ENCODE measurements at places on chromosomes 16 and 17.

- no peak overlapping the region for H3K27ac ChIP-seq
- DNase-seq = no peak
- no peaks in the 10 kb centered on the region for H3K27me3 ChIP-seq
- no peaks in the 10 kb centered on the region for H3K36me3 ChIP-seq
- H3K4me3 ChIP-seq = no peak overlapping the region
These were observed 54.0 kb downstream of the MRM3 start for GRCh38 chr17:836151-836550.

- no peaks in the 10 kb centered on the region for H3K27me3 ChIP-seq
- H3K4me3 ChIP-seq = no peak overlapping the region
- no peaks in the 10 kb centered on the region for H3K4me1 ChIP-seq
- DNase-seq = no peak
- no peak overlapping the region for H3K27ac ChIP-seq
These were observed 17.2 kb downstream of the CHCT1 start for GRCh38 chr17:60439501-60439900.

DNA sequence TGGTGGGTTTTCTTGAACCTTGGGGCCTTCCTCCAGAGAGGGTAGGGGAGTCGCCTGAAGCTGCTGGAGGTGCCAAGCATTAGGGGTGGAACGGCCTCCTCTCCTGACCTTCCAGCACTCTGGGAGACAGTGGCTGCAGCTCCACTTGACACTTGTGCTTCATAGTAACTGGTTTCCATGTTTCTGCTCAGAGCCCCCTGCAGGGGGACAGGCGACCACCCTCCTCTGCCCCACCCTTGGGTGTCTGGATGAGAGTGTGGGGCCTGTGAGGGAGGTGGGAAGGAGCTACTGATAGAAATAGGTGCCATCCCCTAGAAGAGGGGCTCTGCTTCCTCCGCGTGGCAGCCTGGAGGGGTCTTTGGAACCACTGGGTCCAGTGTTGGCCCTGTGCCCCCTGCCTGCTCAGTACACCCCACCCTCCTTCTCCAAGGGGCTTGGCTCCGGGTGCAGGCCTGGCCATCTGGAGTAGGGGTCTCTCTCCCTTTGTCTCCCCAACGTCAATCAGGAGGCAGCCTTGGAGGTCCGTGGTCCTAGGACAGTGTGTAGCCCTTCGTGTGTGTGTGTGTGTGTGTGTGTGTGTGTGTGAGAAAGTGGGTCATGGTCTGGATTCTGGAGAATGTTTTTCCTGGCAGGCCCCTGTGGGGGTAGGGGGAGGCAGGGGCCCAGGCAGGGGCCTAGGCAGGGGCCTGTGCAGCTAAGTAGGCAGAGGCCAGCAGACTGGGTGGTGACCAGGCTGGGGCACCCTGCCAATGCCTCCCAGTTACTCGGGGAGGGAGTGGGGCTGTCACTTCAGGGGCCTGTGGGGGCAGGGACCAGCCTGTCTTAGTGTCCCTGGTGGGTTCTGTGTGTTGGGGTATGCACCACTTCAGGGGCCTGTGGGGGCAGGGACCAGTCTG lies 4.9 kb downstream of the LASP1 start:
- no peak for DNase-seq
- peak overlapping the region; percentile 90 for H3K27ac ChIP-seq
- H3K36me3 ChIP-seq = no peaks in the 10 kb centered on the region
- H3K4me1 ChIP-seq = peaks cover 85% of the 10 kb centered on the region
- H3K4me3 ChIP-seq = peak overlapping the region; percentile 67

GRCh38 chr17:71033336-71033735 lies 864.0 kb downstream of the KCNJ2 start:
- H3K27ac ChIP-seq = no peak overlapping the region
- H3K4me1 ChIP-seq = no peaks in the 10 kb centered on the region
- DNase-seq = no peak

- DNase-seq = no peak
- H3K27me3 ChIP-seq = peaks cover 6% of the 10 kb centered on the region
- no peak overlapping the region for H3K4me3 ChIP-seq
- H3K36me3 ChIP-seq = no peaks in the 10 kb centered on the region
These were observed 42.1 kb downstream of the PRSS54 start for GRCh38 chr16:58252716-58253115.

DNA sequence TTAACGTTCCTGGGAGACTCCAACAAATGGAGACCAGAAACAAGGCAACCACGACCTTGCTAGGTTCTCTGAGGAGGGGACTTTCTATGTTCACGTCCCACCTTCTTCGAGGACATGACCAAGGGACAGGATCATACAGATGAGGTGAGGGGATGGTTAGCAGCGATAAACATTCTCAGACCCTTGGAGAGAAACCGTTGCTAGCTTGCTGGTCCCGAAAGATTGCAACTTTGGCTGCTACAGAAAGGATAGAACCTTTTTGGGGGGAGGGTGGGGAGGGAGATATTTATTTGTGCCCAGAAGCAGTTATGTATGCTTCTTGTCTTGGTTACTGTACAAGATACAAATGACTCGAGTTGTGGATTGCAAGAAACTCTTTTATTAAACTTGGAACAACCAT lies 35.3 kb upstream of the KCNJ2 start:
- H3K27ac ChIP-seq = no peak overlapping the region
- DNase-seq = no peak
- H3K27me3 ChIP-seq = peaks cover 2% of the 10 kb centered on the region
- peaks cover 3% of the 10 kb centered on the region for H3K4me1 ChIP-seq

DNA sequence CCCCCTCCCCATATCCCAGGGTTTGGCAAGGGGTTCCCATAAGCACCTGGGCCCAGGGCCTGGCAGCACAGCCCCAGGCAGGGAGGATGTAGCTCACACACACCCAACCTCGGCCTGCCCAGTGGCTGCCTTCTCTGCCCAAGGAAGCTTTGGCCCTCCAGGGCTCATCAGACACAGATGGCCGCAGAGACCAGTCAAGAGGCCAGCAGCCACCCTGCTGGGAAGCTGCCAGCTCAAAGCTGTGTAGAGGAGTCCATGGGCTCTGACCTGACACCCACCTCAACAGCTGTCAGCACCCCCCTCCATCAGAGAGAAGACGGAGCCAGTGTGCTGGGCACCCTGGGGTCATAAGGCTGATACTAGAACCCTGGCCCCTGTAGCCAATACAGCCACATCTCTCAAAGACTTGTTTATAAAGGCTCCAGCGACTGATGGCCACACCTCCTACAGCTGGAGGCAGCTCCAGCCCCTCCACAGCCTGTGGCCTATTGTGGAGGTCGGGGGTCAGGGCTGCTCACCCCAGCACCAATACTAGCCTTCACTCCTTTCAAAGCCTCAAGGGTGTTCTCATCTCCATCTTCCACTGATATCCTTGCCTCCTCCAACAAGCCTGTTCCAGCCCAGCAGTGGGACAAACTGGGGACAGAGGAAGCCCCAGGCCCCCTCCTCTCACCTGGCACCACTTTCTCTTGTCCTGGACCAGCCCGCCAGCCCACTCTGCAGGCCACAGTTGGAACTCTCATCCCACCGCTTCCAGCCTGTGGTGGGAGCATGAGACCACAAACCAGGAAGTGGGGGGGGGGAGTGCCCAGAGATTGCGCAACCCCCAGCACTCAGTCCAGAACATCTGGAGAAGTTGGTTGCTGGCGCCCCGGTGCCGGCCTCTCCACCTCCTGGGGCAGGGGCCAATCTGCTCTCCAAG lies 2.2 kb upstream of the MPG start:
- H3K4me1 ChIP-seq = peaks cover 36% of the 10 kb centered on the region
- peak overlapping the region; percentile 80 for H3K4me3 ChIP-seq
- H3K27ac ChIP-seq = peak overlapping the region; percentile 11
- H3K36me3 ChIP-seq = no peaks in the 10 kb centered on the region
- peak; percentile 20 for DNase-seq

All from immature natural killer cell (primary cell).